ENCODE measurements at places on chromosomes 3 and 15.

DNA sequence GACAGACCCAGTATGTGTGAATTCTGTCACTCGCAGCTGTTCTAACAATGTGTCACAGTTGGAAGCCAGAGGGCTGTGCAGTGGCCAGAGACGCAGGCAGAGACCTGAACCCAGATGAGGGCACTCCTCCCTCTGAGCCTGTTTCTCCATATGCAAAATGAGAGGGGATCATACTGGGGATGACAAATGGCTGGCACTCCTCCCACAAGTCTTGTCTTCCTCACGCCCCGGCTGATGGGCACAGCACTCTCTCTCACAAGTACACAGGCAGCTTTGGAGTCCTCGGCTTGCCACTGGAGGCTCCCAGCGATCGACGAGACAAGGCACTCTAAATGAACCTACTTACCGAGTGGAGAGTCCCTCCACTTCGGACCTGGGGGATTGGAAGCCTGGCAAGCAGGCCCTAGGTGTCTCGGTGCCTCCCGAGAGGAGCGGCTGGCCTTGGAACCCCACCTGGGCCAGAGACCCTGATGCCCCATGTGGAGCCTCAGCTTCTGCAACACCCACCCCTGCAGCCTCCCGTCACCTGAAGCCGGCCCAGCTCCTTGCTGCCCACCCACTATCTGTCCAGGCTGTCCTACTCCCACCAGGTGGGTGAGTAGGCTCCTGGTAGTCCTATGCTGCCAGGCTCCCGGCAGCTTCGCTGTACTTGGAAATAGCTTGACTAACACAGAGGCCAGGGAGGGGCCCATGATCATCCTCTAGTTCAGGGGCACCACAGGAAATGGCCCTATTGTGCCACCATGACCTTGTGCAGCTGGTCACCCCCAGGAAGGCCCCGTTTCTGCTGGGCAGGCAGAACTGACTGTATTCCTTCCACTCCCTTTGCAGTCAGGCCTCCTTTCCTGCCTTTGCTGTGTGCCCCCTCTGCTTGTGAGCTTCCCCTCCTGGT is 65.0 kb upstream of the IQSEC1 start:
- no peak for DNase-seq

DNA sequence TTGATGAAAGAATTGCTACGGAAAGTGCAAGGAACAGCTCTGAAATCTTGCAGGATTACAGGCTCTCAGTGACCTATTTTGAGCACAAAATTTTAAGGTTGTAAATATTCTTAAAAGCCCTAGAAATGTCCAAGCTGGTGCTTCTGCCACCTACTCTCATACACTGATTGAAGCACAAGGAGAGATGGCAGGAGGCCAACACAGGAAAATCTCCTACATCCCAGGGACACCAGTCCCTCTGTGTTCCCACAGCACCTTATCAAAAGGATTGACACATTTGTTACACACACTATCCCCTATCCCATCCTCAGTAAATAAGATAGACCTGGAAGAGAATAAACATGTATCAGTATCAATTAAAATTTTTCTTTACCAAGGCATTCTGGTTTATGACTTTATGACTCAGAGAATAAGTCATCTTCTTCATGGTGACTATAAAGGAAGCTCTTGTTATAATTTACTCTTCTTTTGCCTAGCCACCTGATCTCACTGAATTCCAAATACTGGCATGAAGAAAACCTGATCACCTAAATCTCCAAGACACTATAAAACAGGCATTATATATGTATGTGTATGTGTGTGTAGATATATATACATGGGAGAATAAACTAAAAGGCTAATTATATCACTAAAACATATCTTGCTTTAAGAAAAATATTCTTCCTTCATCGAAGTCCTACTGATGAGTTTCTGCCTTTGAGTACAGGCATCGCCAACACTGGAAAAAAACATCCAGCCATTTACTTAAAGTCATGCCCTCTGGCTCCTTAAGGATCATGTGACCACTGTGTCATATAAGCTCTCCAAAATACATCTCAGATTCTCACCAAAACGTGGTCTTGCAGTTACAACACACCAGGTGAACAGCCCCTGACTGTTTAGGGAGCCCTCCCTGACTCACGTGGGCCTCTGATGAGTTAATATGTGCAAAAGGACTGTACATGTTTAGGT is 208.1 kb upstream of the NR2F2 start:
- no peak for DNase-seq

- no peak for DNase-seq
Measured at GRCh38 chr15:50758712-50759205, 6.7 kb downstream of the SPPL2A start.

DNA sequence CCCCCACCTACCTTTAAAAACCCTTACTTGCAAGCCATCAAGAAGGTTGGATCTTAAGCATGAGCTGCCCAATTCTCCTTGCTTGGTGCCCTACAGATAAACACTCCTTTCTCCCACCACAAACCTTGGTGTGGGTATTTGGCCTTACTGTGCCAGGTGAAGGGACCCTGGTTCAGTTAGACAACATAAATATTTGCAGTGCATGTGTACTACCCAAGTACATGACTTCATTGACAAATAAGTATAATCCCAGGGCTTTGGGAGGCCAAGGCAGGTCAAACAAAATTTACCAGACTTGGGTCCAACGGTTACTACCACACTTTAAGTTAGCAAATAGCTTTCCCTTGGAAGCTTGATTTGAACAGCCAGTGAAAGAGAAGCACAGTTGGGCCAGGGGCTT is 9.3 kb upstream of the CNOT10 start:
- DNase-seq: no peak

GRCh38 chr15:39246523-39246922 is 334.4 kb upstream of the THBS1 start:
- DNase-seq: no peak

DNA sequence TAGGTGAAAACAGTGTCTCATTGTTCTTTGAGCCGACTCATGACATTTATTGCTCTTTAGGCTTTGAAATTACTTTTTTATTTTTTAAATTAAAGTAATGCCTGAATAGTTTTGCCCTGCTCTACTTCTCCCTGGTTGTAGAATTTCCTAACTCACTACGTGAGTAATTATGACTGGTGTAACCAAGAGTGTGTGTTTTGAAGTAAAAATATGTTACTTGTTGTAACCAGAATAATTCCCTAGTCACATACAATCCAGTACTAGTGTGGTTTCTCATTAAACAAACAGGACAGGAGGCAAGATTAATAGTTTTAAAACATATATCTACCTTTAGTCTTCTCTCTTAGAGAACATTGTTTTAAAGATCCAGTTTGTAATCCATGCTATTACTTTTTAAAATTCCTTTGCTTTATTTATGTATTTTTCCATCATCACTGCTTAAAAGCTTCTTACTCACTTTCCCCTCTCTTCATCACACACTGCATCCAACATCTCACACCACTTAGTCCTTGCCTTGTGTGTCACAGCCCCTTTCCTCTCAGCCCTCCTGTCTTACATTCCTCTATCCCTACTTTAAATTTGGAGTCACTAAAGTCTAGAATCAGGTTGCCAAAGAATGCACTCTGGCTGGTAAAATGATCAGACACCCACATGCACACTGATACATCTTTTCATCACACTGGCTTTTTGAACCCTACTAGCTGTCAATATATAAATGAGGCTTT is 219.7 kb downstream of the WNT5A start:
- DNase-seq: peak; percentile 39

- DNase-seq: no peak
Measured at GRCh38 chr3:4738737-4739274, 240.4 kb upstream of the BHLHE40 start.

- DNase-seq: no peak
Measured at GRCh38 chr3:56471771-56472170, 3.5 kb upstream of the ERC2 start.

DNA sequence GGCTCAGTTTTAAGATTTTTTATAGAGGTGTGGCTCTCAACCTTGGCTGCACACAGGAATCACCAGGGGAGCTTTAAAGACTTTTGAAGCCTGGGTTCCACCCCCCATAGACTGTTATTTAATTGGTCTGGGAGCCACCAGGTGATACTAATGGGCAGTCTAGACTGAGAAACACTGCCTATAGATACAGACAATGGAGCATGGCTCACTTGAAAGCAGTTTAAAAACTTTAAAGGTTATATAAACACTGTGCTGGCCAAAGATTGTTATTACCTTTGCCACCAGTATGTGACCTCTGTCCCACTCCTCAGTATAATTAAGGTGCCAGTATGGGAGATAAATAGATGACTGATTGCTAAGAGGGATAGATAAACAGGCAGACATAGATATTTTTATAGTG is 3.8 kb downstream of the GOLIM4 start:
- DNase-seq: no peak

DNA sequence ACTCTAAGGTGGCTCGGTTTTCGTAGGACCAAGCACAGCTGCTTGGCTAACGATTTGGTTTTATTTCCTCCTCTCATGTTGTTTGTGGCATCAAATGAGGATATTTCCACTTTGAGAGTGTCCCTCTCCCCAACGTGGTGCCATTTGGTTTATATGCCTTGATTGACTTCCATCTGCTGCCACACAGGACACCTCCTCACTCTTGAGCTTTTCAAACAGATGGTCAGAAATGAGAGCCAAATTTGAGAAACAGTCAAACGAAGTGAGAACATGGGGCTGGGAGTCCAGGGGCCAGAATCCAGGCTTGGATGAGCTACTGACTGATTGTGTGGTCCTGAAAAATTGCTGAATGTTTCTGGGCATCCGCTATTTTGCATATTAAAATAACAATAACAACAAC is 43.5 kb downstream of the CEMIP start:
- no peak for DNase-seq

DNA sequence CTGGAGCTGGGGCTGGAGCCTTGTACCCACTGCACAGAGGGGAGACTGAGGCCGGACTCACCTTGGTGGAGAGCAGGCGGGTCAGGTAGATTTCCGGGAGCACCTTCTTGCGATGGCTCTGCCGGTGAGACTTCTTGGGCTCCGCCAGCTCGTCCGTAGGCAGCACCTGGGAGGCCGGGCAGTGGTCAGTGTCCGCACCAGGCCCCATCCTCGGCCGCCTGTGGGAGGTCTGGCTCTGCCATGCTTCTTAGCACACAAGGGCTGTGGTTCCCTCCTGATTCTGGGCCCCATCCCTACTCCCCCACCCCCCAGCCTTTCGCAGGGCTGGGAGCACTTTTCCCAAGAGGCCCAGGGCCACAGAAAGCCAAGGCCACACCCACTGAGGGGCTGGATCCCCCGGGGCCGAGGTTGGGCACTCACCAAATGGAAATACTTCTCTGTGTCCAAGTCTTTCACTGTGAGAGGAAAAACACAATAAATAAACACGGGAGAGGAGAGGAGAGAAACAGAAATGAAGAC is 17.4 kb downstream of the H1-8 start:
- DNase-seq: peak; percentile 72

DNA sequence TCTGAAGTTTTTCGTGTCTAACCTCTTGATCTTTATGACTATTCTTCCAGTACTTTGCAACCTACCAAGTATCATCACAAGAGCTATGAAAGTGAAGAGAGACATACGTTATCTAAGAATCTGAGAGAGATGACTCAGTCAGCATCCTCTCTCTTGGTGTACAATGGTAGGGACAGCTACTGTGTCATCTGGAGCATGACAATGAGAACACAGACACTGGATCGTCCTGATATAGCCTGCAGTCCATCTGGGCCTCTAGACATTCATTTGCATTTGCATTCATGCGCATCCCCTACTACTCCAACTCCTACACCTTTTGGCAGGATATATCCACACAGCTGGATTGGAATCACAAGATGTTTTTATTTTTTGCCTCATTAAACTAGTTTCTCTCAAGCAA is 115.2 kb downstream of the PEX5L start:
- DNase-seq: no peak

DNA sequence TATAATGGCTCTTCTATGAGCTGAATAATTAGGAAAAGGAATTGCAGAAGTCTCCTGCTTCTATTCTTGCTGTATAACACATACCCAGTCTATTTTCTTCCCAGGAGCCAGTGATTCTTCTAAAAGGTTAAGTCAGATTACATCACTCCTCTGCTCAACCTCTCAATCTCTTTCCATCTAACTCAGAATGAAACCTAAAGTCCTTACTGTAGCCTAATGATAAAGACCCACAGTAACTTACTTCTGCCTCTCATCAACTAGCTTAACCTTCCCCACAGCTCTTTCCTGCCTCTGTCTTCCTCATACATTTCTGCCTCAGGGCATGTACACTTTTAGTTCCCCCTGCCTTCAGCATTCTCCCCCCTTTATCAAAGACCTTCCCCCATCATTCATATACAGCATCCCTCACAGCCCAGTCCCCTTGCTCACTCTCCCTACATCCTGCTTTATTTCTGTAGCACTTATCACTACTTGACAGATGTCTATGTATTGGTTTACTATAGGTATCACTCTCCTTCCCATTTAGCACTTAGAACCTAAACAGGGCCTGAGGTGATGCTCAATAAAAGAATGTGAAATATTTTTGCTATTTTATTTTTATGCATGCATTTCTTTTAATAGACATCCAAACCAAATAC is 28.5 kb upstream of the CMTM6 start:
- no peak for DNase-seq

GRCh38 chr15:92914103-92914499 is 14.0 kb downstream of the CHD2 start:
- no peak for DNase-seq

DNA sequence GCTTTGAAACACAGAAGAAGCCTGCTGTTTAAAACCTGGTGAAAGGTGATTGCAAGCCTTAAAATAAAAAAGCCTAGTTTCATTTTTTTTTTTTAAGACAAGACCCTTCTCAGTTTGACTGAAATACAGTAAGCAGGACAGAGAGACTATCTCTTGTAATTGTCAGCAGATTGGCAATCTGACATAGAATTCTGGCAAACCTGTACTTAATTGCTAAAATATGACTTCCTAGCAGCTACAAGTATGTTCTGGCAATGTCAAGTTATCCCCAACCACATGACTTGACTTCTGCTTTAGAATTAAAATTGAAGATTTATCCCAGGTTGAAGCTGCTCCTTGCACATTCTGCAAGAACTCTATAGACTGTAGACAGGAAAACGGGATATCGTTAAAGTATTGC is 232.8 kb upstream of the NR2F2 start:
- no peak for DNase-seq

DNA sequence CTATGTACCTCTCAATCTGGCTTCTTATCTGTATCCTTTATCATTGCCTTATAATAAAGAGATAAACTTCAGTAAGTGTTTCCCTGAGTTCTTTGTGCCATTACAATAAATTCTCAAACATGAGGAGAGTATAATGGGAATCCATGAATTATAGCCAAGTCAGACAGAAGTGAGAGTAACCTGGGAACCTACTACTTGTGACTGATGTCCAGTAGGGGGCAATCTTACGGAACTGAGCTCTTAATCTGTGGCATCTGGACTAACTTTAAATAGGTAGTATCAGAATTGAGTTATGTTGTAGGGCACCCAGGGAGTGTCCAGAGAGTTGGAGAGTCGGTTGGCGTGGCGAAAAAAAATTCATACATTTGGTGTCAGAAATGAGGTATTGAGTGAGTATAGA is 542.6 kb downstream of the ZBBX start:
- no peak for DNase-seq

DNA sequence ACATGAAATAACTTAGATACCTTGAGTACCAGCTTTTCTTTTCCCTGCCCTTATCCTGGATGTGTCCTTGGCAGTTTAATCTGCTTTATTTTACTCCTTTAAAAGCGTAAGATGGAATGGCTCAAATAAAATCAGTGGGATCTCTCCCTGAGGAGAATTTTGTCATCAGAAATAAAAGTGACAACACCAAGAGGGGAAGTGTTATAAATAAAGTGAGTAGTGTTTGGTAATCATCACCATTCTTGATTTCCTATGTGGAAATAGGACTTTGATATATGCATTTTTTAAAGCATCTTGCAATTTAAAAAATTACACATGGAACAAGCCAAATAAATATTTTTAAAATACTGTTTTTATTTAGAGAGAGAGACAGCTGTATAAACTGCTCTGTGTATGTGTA is 76.5 kb downstream of the MBNL1 start:
- DNase-seq: no peak

GRCh38 chr3:196969134-196969659 is 564 bp upstream of the PIGZ start:
- no peak for DNase-seq
